ENCODE measurements at places on chromosomes 5 and 9. TPM values are rescaled to one million over a fixed set of nuclear protein-coding genes. Genes with fewer than 3 reads are reported as not detected.

GRCh38 chr5:72307573-72307967 lies 12.5 kb downstream of the MRPS27 start:
- DNase-seq: no peak
- peaks cover 2% of the 10 kb centered on the region for H3K27me3 ChIP-seq
- H3K27ac ChIP-seq: peak overlapping the region; percentile 99
- H3K4me1 ChIP-seq: peaks cover 37% of the 10 kb centered on the region

GRCh38 chr5:53399926-53400697 lies 80.3 kb upstream of the FST start:
- H3K4me3 ChIP-seq: no peak overlapping the region
- no peak for DNase-seq
- no peaks in the 10 kb centered on the region for H3K36me3 ChIP-seq
- no peaks in the 10 kb centered on the region for H3K27me3 ChIP-seq

- no peaks in the 10 kb centered on the region for H3K36me3 ChIP-seq
- no peak overlapping the region for H3K27ac ChIP-seq
- no peaks in the 10 kb centered on the region for H3K4me1 ChIP-seq
- H3K4me3 ChIP-seq: no peak overlapping the region
- DNase-seq: no peak
Observed at GRCh38 chr9:134942011-134942787, 24.5 kb upstream of the FCN1 start.

Gene PPIP5K2
- 52.7 TPM for total RNA-seq

Gene ADAM19
- 348 TPM for total RNA-seq

Gene PCDHGC4
- total RNA-seq: not detected

GRCh38 chr5:180194410-180195345 lies 14.3 kb downstream of the RASGEF1C start:
- H3K4me3 ChIP-seq: no peak overlapping the region
- no peaks in the 10 kb centered on the region for H3K4me1 ChIP-seq
- no peak for DNase-seq
- H3K27me3 ChIP-seq: no peaks in the 10 kb centered on the region

Measured in activated T-helper 1 cell treated with anti-CD3 and anti-CD28 coated beads, Interleukin-12 subunit alpha, Interleukin-12 subunit beta, Interleukin-2, Interleukin-4 antibody, amounts not matched to agents 30 ng/mL and 10 ng/mL and 1 ng/mL, durations not matched to agents 14 hours and 24 hours and 36 hours (primary cell).